ENCODE measurements at places on chromosomes 5 and 9.

DNA sequence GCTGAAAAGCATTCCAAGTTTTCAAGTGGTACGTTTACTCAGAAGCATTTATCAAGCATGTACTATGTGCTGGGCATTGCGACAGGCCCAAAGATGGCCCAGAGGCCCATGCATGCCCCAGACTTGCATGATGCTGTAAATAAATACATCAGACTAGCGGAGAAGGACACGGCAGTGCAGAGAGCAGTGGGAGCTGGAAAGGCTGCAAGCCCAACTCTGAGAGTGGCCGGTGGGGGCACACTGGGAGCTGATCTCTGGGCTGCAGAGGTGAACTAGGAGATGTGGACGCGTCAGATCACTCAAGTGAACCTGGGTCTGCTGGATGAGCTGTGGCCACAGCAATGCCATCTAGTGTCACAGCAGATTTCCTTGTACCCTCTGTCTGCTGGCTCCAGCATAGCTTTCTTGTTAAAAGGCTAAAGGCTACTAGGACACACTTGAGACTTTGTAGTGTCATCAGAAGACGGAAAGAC is 246.9 kb downstream of the FANCC start:
- no peak for DNase-seq

DNA sequence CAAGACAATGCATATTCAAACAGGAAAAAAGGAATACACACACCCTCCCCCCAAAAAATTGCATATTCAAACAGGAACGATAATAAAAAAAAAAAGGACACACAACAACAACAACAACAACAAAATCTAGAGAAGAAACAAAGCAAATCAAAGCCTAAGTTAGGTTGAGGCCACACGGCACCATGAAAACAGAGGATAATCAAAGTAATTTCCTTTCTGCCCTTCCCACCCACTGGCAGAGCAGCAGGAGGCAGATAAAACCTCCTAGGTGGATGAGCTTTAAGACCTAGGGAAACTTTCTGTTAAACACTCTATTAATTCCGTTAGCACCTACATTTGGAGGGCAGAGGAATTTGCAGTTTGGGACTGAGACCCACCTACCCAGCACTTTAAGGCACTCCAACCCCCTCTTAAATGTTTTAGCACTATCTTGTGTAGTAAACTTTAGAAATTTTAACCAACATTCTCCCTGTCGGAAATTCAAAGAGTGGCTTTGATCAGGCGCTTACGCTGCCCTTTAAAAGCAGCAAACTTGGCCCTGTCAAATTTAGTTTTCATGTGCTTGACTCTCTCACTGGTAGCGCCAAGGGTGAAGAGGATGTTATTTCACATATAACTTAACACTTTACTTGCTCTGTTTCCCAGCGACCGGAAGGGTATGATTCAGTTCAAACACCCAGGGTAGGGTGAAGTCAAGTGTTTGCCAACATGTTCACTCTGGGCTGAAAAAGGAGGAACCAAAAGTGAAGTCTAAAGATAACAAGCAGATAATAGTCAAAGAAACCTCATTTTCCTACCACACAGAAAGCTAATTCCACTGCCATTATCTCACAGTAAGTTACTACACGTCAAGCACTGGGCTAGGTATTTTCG is 9.2 kb downstream of the ENC1 start:
- no peak for DNase-seq

DNA sequence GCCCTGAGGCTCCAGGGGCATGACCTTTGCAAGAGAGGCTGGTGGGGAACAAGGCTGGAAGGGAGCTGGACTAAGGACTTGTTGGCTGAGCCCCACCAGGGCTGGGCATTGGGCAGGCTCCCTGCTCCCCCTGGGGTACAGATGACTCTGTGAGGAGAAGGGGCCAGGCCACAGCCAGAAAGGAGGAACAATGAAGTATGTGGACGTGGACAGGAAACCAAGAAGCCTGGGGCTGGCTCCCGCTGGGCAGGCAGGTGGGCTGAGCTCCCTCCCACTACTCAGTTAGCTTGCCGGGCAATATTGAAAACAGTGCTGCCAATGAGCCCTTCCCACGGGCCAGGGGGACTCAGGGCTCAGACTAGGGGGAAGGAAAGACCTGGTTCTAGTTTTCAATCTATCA is 66.1 kb upstream of the SPTLC1 start:
- DNase-seq = no peak

DNA sequence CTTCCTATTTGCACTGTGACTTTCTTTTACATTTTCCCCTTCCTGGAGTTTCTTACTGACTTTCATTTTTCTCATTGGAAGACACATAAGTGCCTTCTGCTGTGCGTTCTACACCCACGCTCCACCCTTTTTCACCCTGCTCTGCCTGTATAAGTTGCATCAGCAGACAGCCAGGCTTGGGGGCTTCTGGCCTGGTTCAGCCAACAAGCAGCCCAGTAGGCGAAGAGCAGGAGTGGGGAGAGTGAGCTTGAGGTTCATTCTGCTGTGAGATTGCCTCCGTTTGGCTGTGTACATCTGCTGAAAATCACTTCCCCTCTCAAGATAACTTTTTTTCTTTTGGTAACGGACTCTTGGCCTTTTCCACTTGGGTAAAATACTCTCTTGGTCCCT is 38.4 kb downstream of the RASGRF2 start:
- DNase-seq = no peak

DNA sequence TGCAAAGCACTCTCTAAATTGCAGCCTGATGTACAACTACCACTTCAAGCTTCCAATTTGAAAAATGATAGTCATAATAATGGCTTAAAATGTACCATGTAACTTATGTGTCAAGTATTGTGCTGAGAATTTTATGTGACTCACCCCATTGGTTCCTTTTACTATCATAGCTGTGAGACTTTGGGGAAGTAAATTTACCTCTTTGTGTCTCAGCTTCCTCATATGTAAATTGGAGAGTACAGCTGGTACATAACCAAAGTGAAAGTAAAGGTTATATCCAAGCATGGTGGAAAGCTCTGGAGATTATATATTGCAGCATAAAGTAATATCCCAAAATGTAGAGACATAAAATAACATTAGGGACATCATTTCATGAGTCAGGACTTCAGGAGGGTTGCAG is 2200.4 kb upstream of the C9orf72 start:
- no peak for DNase-seq

GRCh38 chr5:158451993-158452672 is 593.2 kb upstream of the CLINT1 start:
- DNase-seq = no peak

- DNase-seq = no peak
Observed at GRCh38 chr9:117074342-117074662, 340.6 kb downstream of the ASTN2 start.

GRCh38 chr5:86617309-86617755 is 409 bp upstream of the COX7C start:
- DNase-seq = no peak

- no peak for DNase-seq
Observed at GRCh38 chr5:134003064-134003816, 1.5 kb downstream of the VDAC1 start.

DNA sequence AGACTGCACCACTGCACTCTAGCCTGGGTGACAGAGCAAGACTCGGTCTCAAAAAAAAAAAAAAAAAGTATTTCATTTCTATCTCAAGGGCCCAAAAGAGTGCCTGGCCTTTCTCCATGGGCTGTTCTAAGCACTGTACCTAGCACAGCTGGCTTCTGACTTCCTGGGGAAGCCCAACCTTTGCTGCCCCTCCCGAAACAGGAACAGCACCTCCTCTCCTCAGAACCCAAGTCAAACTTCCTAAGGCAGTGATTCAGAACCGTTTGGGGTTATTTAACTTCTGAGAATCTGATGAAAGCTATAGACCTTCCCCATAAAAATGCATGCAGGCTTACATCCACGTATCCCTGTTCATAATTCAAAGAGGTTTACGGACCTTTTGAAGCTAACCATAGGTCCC is 57.8 kb downstream of the NRG2 start:
- peak; percentile 34 for DNase-seq

GRCh38 chr9:18396102-18396728 is 77.7 kb upstream of the ADAMTSL1 start:
- DNase-seq = no peak

DNA sequence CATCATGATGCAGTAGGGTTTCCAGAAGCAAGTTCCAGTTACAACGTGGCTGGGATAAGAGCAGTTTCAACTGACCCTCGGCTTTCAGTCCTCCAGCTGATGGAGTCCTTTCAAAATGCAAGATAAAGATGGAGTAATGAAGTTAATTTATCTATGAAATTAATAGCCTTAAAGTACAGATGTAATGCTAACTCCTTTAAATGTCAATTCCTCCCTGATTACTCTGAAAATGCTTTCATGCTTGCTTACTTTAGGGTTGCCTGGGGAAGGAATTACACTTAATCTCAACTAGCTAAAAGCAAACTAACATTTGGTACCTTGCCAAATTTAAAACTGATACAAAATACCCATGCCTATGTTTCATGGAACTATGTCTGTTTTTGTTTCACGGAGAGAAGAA is 178.4 kb downstream of the KIAA0825 start:
- no peak for DNase-seq

DNA sequence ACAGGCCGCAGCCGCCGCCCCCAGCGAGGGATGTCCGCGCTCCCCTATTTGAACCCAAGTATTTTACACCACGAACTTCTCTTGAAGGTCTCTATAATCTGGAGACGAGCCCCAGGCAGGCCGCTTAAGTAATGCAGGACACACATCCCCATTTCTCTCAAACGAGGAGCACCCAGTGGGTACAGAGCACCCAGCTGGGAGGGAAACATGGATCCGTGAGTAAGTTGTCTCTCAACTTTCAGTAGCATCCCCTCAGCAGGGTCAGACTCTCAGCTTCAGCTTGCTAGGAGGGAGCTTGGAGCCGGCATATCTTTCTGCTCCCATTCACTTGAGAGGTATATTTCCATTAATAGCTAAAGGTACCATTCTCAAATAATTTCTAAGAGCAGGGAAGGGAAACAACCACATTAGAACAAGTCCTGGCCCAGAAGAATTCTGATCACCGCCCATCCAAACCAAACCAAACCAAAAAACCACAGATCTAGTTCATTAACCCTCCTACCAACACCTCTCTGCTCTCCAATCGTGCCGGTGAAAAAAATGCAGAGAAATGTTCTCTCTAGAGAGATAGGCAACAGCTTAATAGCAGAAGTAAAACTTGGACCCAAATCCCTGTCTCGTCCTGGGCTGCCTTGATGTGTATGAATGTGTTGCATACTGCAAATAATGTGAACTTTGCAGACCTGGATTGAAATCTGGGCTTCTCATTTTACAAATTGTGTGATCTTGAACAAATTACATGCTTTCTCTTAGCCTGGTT is 910 bp downstream of the TDRD7 start:
- peak; percentile 67 for DNase-seq

DNA sequence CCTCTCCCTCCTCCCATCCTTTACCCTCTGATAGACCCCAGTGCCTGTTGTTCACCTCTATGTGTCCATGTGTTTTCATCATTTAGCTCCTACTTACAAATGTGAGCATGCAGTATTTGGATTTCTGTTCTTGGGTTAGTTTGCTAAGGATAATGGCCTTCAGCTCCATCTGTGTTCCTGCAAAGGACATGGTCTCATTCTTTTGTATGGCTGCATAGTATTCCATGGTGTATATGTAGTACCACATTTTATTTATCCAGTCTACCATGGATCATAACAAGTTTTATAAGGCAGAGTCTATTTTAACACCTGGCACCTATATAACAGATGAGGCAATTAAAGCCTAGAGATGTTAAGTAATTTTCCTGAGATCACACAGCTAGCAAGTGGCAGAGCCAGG is 7.4 kb downstream of the YTHDC2 start:
- DNase-seq = no peak

- DNase-seq = peak; percentile 58
Observed at GRCh38 chr9:136011703-136012496, 50.7 kb upstream of the UBAC1 start.

GRCh38 chr5:51203598-51203997 is 179.7 kb upstream of the ISL1 start:
- no peak for DNase-seq

DNA sequence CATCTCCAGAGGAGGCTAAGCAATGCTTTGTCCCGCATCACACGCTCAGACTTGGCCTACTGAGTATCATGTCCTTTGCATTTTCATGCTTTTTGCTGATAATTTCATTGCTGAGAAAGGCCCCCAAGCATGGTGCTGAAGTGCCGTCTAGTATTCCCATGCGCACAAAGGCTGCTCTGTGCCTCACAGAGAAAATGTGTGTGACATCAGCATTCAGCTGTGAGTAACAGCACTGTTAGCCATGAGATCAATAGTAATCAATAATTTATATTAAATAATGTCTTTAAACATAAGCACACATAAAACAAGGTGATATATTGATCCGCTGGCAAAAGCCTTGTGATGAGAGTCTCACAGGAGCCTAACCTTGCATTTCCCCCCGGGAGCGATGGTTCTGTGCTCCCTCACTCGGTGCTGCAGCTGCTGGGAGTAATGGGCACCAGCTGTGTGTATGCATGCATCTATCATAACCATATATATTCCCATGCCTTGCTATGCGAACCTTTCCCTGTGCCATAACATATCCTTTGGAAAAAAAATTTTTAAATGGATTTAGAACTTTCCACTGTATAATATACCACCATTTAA is 50.4 kb upstream of the RNF130 start:
- DNase-seq = no peak

DNA sequence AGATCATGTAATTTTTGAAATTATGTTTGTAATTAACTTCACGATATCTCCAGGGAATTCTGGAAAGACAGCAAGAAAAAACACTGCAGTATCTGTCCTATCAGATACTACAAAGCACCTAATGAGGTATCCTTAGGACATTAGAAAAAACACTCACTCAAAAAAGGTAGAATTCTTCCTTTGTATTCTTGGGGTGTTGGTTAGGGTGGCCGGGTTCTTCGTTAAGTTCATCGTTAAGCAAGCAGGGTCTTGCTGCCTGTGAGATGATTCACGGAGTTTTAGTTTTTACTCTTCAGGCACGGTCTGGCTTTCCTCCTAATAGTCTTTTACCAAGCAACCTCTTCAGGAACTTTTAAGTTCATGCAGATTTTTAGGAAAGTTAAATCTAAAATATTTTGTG is 91.4 kb upstream of the IRX4 start:
- no peak for DNase-seq

DNA sequence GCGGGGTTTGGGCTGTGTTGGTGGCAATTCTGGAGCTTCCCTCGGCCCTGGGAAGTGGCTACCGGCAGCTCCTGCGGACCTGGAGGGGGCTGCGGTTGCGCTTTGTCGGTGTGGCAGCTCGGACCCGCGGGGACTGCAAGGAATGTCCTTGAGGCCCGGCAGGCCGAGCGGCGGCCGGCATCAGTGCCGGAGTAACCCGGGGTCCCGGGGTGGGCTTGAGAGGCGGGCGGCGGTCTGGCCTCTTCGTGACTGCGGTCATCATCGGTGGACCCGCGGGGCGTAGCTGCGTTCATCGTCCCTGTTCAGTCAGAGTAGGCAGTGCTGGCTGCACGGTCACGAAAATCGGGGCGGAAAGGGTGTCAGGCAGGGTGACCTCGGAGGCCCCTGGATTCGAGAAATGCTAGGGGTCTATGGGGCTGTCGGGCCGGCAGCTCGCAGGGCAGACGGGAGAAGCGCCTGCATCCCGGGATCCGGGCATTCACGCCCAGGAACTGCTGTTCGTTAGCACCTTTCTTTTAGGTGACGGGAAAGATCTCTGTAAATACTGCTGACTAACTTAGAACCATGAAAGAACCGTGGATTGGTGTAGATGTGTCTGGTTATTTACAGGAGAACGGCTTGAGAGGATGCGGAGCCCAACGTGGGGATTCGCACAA is 474 bp downstream of the HMGCR start:
- no peak for DNase-seq

Data from H54 (cell line).